ENCODE measurements at places on chromosomes 6 and 20.

GRCh38 chr6:22146678-22146930, 150.2 kb downstream of the PRL start:
- no peak for DNase-seq

GRCh38 chr20:31476294-31476585, 1.2 kb downstream of the REM1 start:
- no peak for DNase-seq

GRCh38 chr20:56465997-56466396, 2.4 kb upstream of the RTF2 start:
- DNase-seq = no peak

DNA sequence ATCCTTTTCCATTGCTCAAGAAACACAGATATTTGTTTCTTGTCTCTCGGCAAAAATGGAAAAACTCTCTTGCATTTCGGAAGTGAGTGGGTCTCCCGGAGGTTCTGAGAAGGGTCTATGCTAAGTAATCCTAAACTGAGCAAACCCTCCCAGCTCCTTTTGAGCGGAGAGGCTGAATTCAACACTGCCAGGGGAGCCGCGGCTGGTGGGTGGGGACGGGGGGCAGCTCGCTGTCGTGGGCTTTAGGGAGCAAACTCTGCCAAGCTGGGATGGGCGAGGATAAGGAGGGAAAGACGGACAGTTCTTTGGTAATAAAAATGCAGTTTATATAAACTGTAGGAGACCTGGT, 211.4 kb downstream of the FOXC1 start:
- DNase-seq = no peak
